ENCODE measurements at places on chromosomes 11 and 22.

DNA sequence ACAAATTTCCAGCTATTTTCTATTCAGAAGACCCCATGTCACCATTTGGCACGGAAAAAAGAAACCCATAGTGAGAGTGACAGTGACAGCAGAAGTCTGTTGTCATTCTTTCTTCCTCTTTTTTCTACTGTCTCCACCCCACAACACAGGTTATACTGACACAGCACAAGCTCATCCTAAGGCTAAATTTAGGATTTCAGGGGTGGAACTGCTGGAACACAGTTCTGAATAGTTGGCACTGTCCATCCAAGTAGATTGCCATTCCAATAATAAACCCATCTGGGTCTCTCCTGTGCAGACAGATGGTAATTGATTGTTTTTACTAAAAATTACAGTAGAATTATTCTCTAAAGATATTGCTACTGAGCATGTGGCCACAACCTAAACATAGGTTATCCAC lies 95.2 kb upstream of the C11orf87 start:
- DNase-seq: no peak

DNA sequence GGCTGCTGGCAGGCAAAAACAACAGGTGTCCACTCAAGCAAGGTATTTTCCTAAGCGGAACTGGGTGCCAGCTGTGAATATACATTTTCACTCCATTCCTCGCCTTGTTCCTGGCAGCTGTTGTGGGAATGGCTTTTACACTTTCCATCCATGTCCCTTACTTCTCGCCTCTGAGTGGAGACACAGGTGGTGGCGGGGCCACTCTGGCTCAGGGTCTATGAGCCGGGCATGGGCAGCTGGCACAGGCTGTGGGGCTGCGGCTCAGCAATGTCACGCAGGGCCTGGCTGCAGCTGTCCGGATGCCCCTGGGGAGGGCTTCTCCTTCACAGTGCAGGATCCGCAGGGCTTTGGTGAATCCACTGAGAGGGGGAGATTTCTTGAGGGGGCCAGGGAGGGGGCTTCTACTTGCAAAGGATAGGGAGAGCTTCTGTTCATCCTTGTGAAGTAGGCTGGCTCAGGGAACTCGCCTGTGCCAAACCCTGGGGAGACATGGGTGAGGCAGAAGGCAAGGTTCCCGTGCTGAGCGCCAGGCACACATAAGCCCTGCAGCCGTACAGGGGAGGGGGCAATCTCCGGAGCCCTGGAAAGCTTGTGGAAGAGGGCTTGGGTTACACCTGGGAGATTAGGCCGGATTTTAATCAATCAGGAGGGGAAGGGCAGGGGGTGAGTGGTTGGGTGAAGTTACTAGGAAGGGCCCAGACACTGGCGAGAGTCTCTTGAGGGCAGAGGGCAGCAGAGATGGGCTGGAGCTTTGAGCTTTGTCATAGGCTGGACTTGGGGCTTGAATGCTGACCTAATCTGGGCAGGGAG lies 45.7 kb downstream of the KCNQ1OT1 start:
- peak; percentile 93 for DNase-seq

DNA sequence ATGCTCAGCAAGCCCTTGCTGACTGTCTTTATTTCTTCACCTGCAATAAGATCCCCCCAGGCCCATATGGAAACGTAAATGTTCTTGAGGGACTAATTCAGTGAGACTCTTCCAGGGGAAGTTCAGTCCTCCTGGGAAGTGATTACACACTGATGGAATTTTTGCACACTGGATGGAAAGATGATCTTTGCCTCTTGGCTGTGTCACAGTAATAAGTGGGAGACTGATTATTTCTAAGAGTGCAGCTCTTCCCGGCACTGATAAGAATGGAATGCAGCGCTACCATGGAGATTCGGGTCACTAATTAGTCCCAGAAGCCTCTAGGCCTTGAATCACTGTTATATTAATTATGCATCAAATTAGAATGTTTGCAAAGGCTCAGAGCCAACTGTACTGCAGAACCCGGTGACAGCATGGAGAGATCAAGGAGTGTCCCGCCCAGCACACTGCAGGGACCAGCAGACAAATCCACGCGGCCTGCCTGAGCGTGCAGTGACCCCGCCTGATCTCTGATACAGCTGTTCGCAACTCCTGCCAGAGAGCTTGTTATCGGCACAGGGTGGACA lies 178.3 kb downstream of the SNX19 start:
- no peak for DNase-seq

DNA sequence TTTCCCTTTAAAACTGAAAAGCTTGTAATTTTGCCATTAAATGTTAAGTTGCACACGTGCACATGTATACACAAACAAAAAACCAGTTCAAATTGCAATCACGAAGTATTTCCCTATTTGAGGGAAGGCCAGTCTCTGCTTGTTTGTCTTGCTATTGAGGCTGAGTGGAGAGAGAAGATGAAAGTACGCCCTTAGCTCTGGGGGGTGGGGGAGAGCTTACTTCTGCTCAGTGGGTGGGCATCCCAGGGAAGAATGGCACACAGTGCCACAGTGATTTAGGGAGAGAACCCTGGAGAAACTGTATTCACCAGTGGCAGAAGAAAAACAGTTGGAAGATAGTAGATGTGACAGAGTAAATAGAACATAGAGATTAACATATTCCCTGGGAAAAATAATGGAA lies 8.7 kb downstream of the YAP1 start:
- no peak for DNase-seq

GRCh38 chr11:106379265-106379664 lies 301.8 kb downstream of the AASDHPPT start:
- no peak for DNase-seq
